ENCODE measurements at places on chromosomes 11 and 22. TPM values are rescaled to one million over a fixed set of nuclear protein-coding genes. Genes with fewer than 3 reads are reported as not detected.

Gene SLC22A8
- not detected for total RNA-seq

Gene INS
- not detected for total RNA-seq

Gene HIPK3
- 100.0 TPM for total RNA-seq

Gene RIBC2
- 0.28 TPM for total RNA-seq

Gene GAL3ST3
- not detected for total RNA-seq

Gene C11orf86
- total RNA-seq, result not detected

Gene SLC22A25
- not detected for total RNA-seq

Gene ANGPTL5
- not detected for total RNA-seq

Gene E2F8
- total RNA-seq, result 1.1 TPM

Gene KCNQ1OT1
- total RNA-seq, result 1.9 TPM

- DNase-seq, result no peak
Measured at GRCh38 chr22:24236656-24237055, 8.2 kb downstream of the GGT5 start.

DNA sequence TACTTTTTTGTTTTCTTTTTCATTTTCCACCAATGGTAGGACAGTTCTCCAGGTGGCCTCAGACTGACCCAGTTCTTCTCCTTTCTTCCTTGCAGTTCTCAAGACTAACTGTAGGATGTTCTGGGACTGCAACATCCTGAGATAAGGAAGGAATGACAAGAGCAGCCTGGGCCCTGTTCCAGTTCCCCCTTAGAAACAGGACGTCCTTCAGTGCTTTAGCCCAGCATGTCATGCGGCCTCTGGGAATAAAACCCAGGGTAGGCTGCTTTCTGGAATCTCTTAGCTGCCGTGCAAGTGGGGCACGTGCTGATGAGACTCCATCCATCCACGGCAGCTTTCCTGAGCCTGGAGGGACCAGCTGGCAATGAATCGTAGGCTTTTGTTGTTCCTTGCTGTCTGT, 24.0 kb upstream of the CADM1 start:
- DNase-seq, result no peak

DNA sequence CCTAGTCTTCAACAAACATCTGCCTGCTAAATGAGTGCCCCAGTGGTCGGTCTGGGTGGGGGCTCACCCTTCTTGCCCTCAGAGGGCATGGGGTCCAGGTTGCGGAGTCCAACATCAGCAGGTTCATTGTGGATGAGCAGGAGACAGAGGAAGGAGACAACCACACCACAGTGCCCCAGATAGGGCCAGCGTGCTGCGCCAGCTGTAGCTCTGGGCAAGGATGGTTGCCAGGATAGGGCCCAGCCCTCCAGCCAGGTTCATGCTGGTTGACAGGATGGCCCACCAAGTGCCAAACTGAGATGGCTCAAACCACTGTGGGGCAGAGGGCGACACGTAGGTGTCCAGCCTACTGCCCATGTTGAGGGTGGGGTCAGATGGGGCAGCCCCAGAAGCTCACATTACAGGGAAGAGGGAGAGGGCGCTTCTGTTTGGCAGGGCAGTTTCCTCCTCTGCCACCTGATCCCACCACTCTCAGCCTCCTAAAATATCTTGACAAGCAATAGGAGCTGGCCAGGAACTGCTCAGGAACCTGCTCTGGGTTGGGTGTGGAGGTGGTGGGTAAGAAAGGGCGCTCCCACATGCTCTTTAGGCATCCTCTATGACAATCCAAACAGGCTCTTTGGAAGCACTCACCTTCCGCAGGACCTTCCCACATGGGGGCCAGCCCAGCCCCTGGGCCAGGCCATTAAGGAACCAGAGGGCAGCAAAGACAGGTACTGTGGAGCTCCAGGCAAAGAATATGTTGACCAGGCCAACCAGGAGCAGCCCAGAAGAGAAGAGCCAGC, 2.9 kb downstream of the SLC37A4 start:
- DNase-seq, result no peak

GRCh38 chr11:74749127-74749964, 697 bp downstream of the RNF169 start:
- DNase-seq, result peak; percentile 29

DNA sequence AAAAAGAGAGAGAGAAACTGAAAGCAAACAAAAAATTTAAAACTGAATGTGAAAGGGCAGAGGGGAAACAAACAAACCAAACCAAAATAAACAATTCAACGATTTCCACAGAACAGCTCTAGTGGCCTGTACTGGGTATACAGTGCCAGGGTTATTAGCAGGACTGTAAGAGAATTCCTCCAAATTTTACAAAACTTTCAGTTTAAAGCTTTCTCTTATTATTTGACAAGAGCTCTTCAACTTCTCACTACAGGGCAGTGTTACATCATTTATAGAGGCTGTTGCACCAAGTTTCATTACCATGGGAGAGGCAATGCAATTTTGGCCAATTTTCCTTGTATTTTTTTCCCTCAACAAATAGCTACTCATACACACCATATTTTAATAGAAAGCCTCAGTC, 44.3 kb upstream of the CLPB start:
- DNase-seq, result no peak

GRCh38 chr11:124894606-124895430, 2.8 kb downstream of the ROBO4 start:
- no peak for DNase-seq

- no peak for DNase-seq
Measured at GRCh38 chr22:50268655-50269113, 1.5 kb downstream of the MAPK11 start.

GRCh38 chr11:29527391-29527936, 489.4 kb downstream of the KCNA4 start:
- DNase-seq, result peak; percentile 74

DNA sequence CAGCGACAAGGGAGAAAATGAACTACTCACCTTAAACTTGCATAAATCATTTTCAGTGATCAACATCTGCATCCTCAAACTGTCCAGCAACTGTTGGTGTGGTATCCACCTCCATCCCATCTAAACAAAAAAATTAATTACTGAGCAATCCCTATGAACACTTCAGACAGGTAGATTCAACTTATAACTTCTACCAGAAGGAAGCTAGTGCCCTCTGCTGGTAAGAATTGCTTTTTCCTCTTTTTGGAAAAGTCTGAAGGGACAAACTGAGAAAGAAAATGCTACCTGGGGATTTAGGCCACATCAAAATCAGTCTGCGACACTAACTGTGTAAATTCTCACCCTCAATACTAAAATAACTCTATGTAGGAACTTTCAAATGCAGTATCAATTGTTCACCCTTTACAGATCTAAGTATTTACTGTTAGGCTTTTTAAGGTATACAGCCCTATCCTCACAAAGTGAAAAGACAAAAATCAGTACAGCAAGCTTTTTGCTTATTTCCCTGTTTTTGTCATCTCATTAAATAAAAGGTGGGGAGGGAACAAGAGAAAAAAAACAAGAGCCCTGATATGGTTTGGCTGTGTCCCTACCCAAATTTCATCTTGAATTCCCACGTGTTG, 17.9 kb downstream of the CLNS1A start:
- DNase-seq, result peak; percentile 54

- DNase-seq, result no peak
Measured at GRCh38 chr11:127677660-127678425, 677.3 kb upstream of the KIRREL3 start.

DNA sequence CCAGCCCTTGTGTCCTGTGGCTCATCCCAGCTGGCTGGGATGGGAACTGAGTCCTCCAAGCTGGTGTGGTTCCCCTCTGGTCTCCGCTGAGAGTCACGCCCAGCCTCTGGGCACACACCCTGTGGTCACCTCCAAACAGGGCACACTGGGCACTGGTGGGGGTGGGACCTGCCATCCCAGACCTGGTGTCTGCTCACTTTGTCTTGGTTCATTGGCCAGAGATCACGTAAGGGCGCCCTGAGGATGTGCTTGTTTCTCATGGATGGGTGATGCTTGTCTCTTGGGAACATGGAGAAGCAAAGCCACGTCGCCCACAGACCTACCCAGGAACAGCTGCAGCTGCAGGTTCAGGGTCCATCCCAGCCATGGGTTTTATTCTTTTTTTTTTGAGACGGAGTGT, 43.1 kb downstream of the LRP5 start:
- DNase-seq, result no peak

GRCh38 chr11:19604679-19605375, 107.8 kb upstream of the NAV2 start:
- no peak for DNase-seq

- no peak for DNase-seq
Measured at GRCh38 chr22:37101311-37102066, 8.0 kb downstream of the TMPRSS6 start.

DNA sequence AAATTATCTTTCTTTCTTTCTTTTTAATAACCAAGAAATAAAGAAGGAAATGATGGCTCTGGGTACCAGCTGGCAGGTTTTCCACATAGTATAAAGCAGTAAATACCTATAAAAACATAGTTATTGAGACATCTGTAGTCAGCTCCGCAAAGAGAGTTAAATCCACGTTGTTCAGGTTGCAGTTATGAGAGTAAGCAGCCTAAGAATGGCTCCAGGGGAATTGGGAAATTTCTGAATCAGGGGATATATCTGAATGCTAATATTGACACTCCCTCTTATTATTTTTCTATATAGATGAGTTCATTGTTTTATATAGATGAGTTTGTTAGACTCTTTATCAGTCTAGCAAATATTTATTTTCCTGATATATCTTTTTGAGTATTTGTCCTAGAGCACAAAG, 322.0 kb upstream of the LRRC4C start:
- no peak for DNase-seq

GRCh38 chr11:72613450-72613849, 60.8 kb downstream of the PDE2A start:
- DNase-seq, result no peak

DNA sequence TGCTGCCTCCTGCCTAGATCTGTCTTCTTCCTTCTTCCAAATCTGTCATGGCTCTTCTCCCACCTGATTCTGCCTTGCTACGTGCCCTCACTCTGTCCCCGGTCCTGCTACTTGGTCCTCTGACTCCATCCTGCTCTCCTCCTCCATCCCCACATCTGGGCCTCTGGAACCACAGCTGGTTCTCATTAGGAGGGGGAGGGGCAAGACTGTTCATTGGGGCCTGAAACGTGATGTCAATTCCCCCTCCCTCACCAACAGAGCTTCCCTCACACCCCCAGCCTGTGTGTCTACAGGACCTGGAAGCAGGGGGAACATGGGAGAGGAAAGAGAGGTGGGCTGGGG, 9.1 kb downstream of the DCHS1 start:
- peak; percentile 60 for DNase-seq

- no peak for DNase-seq
Measured at GRCh38 chr11:26708736-26709456, 13.0 kb downstream of the SLC5A12 start.

GRCh38 chr11:10506008-10506370, 35.0 kb downstream of the RNF141 start:
- DNase-seq, result no peak

GRCh38 chr11:2219318-2220017, 47.9 kb upstream of the TH start:
- DNase-seq, result no peak

DNA sequence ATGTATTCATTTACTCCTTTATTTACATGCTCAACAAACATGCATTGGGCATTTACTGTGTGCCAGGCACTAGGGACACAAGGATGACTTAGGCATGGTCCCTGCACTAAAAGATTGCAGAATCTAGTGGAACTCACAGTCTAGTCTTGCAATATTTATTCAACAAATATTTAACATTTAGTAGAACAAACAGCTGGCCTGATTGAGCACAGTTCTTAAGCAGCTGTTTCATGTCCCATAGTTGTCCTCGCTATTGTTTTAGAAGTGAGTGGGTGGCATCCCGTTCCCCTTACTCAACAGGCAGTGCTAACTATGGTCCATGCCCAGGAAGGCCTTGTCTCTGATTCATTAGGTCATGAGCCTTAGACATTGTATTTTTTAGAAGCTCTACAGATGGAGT, 459.9 kb upstream of the CADM1 start:
- DNase-seq, result peak; percentile 35

Measured in IMR-90 (cell line).